Activated T-helper 1 cell treated with anti-CD3 and anti-CD28 coated beads, Interleukin-12 subunit alpha, Interleukin-12 subunit beta, Interleukin-2, Interleukin-4 antibody, amounts not matched to agents 30 ng/mL and 10 ng/mL and 1 ng/mL, durations not matched to agents 14 hours and 24 hours and 36 hours (primary cell): ENCODE measurements at places on chromosomes 3 and 15. TPM values are rescaled to one million over a fixed set of nuclear protein-coding genes. Genes with fewer than 3 reads are reported as not detected.

GRCh38 chr15:29034593-29035335 is 149.0 kb downstream of the APBA2 start:
- no peak overlapping the region for H3K27ac ChIP-seq
- H3K27me3 ChIP-seq, result peaks cover 2% of the 10 kb centered on the region
- DNase-seq, result no peak
- H3K4me3 ChIP-seq, result no peak overlapping the region
- peaks cover 16% of the 10 kb centered on the region for H3K4me1 ChIP-seq

GRCh38 chr15:79016527-79017170 is 71.8 kb upstream of the CTSH start:
- no peak overlapping the region for H3K27ac ChIP-seq
- no peak for DNase-seq
- no peak overlapping the region for H3K4me3 ChIP-seq
- no peaks in the 10 kb centered on the region for H3K36me3 ChIP-seq

GRCh38 chr3:54960082-54960481 is 32.2 kb upstream of the LRTM1 start:
- DNase-seq, result no peak
- H3K27ac ChIP-seq, result no peak overlapping the region
- H3K36me3 ChIP-seq, result no peaks in the 10 kb centered on the region
- H3K4me3 ChIP-seq, result no peak overlapping the region
- H3K27me3 ChIP-seq, result no peaks in the 10 kb centered on the region

Gene LCTL
- total RNA-seq, result not detected in 2 replicates

GRCh38 chr15:86125775-86126174 is 46.1 kb downstream of the AGBL1 start:
- no peaks in the 10 kb centered on the region for H3K4me1 ChIP-seq
- no peaks in the 10 kb centered on the region for H3K36me3 ChIP-seq
- peaks cover 3% of the 10 kb centered on the region for H3K27me3 ChIP-seq
- DNase-seq, result no peak
